HS-5 (cell line): ENCODE measurements at places on chromosomes 13 and 19.

- DNase-seq, result no peak
Measured at GRCh38 chr13:100341327-100341726, 247.3 kb downstream of the GGACT start.

DNA sequence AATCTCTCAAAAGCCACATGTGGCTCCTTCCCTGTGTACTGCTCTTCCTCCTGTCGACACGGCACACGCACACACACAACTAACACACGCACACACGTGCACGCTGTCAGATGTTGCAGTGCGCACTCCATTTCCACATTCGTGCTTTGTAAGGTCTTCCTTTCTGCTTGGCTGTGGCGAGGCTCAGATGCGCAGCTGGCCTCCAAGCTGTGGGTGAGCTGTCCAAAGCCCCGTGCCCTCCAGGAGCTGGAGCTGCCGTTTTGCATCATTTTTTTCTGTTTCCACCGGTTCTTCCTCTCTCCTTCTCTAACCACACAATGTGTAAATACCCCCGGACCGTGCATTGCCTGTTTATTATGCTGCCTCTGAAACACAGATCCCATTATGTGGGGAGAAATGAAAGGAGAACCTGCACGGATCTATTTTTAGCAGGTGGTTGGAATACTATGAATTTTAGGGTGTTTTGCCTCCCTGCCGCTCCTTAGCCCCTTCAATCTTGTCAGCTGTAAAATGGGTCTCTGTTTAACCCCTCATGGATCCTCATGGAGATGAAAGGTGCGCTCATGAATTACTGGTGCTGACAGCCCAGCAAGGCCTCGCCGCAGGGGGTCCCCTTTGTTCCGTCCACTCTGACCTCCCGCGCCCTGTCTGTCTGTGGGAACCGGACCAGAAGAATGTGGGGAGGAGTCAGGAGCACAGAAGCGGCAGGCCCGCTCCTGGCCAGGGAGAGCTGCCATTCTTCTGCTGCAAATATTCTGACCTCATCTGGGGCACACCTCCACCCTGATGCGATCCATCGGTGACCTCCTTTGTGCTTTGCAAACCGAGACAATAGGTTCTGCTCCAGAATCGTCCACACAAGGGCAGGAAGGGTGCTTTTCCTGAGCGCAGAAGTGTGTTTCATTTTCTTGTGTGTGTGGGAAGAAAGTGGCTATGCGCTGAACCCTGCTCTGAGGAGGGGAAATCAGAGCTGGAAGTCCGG is 137.7 kb downstream of the SOX1 start:
- no peak for DNase-seq

DNA sequence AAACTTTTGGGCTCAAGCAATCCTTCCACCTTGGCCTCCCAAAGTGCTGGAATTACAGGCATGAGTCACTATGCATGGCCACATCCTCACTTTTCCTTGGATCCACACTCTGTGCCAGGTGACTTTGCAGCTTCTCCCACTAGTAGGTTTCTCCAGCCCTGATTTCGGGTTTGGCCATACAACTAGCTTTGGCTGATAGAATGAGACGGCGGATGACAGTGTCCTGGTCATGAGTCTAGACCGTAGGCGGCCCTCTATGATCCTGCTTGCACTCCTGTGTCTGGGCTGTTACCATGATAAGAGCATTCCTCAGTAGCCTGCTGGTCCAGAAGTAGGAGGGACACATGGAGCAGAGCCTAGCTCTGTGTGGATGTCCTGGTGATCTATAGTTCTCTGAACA is 112.5 kb upstream of the KL start:
- no peak for DNase-seq

GRCh38 chr13:46022481-46022880 is 30.1 kb downstream of the ZC3H13 start:
- DNase-seq, result no peak

DNA sequence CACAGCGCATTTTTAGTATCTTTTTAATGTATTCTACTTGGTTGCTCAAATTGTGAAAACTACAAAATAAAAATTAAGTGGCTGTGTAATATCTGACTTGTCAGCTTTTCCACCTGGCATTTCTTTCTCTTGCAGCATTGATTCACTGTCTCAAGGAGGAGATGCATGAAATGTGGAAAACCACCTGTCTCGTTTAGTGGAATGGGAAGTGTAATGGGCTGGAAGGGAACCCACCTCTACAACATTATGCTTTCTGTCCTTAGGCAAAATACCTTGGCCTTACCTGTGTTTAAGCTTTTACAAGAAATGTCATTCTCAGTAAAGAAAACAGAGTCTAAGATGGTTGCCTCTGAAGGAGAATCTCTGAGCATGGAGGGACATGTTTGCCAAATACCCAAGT is 67.8 kb downstream of the FAM216B start:
- DNase-seq, result no peak

- DNase-seq, result no peak
Measured at GRCh38 chr13:43260999-43261398, 237.6 kb downstream of the DNAJC15 start.

DNA sequence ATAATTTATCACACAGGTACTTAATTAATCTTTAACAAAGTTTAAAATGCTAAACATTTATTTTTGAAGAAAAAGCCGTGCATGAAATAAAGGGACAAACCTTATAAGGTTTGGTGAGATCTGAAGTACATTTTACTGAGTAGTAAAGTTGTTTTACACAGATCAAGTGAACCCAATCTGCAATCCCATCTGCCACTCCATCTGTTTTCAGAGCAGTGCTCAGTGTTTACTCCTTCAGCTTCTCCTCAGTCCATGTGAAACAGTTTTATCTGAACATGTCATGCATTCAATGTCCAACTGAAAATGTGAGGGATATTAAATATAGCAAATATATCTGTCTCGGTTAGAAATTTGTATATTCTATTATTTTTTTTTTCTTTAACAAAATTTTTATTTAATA is 166.8 kb downstream of the MAB21L1 start:
- no peak for DNase-seq

- no peak for DNase-seq
Measured at GRCh38 chr13:81394640-81395039, 1053.7 kb upstream of the SPRY2 start.

DNA sequence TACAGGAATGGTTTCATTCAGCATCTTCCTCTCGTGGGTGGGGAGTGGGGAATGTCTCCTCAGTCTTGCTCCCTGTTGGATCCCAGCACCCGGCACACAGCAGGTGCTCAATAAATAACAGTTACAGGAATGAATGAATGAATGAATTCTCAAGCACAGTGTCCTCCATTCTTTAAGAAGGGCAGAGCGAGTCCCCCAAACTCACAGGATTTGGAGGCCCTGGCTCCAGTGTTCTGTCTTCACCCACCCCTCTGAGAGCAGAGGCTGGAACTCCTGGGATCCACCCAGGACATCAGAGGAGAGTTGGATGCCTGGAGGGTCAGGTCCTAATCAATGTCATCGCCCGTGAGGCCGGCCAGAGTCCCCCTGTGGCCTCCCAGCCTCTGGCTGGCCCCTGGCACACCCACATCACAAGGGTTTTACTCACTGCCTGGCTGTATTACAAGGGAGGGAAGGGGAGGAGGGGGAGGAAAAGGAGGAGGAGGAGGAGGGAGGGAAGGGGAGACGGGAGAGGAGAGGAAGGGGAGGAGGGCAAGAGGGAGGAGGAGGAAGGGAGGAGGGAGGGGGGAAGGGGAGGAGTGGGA is 8.7 kb upstream of the CREB3L3 start:
- peak; percentile 53 for DNase-seq

GRCh38 chr13:40488869-40489391 is 177.5 kb downstream of the FOXO1 start:
- no peak for DNase-seq

DNA sequence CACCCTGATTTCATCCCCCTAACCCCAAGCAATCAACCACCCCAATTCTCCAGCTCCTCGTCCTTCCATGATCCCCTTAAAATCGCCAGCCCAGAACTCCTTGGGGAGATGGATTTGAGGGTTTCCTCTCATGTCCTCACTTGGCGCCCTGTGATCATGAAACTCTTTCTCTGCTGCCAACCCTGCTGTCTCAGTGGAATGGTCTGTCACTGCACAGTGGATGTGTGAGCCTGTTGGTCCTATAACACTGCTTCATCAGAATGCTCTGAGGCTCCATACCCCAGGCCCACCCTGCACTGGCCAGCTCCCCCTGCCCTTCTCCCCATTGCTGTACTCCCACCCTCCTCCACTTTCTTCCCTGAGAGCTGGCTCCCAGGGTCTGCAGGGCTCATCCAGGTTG is 12.6 kb upstream of the ZNF792 start:
- DNase-seq, result no peak

GRCh38 chr13:110590577-110590976 is 24.8 kb upstream of the NAXD start:
- no peak for DNase-seq

GRCh38 chr13:100899720-100900316 is 225.2 kb upstream of the TMTC4 start:
- no peak for DNase-seq

DNA sequence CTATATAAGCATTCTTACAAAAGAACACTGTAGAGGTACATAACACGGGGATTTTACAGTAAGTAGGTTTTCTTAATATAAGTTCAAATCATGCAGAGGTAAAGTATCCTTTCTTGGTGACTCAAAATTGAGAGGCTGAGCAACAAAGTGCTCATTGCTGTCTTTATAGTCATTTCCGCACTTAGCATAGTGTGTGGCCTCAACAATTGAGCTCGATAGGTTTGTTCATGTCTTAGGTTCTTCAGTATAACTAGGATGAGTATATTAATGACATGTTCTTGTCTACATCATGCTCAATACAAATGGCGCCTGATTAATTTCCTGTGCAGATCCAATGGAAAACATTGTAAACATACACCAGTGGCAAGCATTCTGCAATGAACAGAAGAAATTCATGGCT is 1.4 kb downstream of the WDFY2 start:
- DNase-seq, result peak; percentile 50

DNA sequence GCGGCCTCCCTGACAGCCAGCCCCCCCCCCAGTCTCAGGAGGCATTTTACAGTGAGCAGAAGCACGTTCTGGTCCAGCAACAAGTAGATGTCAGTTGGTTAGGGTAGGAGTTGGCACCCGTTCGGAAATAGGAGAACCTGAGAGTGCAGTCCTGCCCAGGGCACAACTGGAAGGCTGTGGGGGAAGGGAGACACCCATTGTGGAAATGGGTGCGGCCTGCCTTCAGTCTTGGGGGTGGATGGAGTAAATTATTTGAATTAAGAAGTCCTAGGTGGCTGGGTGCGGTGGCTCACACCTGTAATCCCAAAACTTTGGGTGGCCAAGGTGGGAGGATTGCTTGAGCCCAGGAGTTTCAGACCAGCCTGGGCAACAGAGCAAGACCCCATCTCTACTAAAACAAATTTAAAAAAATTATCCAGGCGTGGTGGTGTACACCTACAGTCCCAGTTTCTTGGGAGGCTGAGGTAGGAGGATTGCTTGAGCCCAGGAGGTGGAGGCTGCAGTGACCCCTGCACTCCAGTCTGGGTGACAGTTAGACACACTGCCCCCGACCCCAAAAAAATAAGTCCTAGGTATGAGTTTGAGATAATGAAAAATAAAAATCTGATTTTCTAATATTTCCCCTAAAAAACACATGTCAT is 1.2 kb downstream of the CIRBP start:
- DNase-seq, result no peak

DNA sequence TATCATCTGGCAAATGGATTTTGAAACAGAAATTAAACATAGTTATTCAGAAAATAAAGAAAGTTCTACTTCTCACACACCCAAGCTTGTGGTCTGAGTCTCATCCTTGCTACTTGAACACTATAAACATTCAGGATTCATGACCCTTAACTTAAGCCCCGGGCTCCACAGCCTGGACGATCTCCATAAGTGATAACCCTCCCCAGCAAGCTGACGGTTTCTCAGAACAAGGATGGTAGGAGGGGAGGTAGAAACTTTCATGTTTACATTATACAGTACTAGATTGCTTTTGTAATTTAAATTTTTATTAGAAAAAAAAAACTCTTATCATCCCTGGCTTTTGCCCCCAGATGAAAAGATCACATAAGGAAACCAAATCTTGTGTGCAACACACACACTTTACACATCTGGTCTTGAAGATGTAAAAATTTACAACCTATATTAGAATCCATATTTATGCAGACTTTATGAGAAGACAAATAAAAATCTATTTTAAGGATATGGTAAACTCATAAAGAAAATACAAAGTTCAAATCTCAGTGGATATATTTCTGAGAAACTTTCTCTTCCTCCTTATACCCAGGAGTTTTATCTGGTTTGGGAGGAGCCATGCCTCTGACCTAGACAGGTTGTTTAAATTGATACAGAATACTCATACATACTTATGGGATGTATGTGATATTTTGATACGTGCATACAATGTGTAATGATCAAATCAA is 20.0 kb upstream of the ATP12A start:
- no peak for DNase-seq

DNA sequence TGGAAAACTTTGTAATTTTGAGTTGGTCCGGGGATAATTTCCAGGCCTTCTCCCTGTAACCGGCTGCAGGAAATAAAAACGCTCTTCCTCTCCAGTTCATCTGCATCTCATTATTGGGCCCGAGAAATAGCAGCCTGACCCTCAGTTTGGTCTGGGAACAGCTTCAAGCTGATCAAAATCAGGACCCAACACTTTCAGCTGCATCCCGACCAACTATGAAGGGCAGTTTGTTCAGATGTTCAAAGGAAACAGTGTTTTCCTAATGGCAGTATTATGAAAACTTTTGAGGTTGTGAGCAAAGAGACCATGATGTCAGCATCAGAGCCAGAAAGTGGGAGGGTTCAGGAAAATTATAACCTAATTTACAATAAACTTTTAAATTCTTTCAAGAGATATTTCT is 35.7 kb downstream of the STK24 start:
- DNase-seq, result no peak

DNA sequence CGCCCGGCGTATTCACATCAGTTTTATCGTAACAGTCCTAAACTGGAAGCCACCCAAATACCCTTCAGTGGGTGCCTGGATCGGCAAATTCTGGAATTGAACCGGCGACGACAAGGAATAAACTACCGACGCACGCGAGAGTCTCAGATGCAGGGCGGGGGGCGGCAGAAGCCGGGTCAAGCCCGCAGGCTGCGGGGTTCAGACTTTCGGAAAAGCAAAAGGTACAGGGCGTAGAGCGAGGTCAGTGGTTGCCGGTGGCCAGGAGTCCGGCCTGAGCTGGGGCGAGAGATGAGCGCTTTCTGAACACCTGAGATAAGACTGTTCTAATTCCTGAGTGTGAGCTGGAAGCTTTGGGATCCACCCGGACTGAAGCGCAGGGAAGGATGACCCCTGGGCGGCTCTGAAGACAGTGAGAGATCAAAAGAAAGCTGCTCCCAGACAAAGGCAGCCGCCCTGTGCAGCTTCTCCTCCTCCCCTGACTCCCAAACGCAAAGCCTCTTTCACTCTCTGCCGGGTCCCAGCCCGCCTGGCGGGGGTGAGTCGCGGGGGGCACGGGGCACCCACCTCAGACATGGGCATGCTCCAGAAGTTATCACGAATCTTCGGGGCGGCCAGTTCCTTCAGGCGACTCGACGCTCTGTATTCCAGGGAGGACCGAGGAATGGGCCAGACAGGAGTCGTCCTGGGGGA is 26.2 kb upstream of the MIER2 start:
- DNase-seq, result no peak

- DNase-seq, result no peak
Measured at GRCh38 chr13:51562011-51562671, 22.1 kb upstream of the WDFY2 start.
